ENCODE measurements at places on chromosomes 6 and 20.

- no peak for DNase-seq
These were observed 32.8 kb downstream of the PRDM1 start for GRCh38 chr6:106118835-106119431.

DNA sequence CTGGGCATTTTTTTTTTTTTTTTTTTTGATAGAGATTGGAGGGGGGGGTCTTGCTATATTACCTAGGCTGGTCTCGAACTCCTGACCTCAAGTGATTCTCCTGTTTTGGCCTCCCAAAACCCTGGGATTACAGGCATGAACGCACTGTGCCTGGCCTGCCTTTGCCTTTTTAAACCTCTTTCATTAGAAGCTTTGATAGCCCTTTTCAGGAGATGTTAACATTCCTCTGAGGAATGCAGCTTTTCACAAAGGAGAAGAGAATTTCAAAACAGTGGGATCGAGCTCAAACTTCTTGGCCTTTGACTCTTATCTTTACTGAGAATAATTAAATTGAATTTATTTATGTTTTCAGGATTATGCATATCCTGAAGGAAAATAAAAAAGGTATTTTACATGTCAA, 31.3 kb downstream of the SLC26A8 start:
- DNase-seq = no peak

DNA sequence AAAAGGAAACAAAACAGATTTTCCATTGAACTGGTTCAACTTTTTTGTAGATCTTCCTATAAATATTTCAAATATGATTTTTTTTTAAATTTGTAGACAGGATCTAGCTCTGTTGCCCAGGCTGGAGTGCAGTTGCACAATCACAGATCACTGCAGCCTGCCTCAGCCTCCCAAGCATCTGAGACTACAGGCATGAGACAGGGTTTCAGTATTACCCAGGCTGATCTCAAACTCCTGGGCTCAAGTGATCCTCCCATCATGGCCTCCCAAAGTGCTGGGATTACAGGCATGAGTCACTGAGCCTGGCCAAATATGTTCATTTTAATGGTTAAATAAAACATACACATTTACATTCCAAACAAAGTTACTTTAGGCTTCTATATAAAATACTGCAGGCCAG, 33.6 kb downstream of the SAMHD1 start:
- DNase-seq = no peak

- DNase-seq = no peak
These were observed 8.4 kb downstream of the CST7 start for GRCh38 chr20:24957326-24958016.

DNA sequence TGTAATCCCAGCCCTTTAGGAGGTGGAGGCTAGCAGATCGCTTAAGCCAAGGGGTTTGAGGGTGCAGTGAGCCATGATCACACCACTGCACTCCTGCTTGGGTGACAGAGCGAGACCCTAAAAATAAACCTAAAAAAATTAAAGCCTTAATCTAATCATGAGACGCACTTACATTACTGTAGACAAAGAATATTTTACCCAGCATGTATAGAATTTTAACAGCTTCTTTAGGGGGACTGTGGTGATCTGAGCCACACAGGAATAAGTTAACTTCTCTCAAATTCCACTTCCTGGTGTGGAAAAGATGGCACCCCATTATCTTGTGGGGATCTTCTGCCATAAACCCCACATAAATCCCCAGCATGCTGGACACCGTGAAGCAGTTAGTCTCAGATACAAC, 2.3 kb upstream of the OOEP start:
- no peak for DNase-seq

DNA sequence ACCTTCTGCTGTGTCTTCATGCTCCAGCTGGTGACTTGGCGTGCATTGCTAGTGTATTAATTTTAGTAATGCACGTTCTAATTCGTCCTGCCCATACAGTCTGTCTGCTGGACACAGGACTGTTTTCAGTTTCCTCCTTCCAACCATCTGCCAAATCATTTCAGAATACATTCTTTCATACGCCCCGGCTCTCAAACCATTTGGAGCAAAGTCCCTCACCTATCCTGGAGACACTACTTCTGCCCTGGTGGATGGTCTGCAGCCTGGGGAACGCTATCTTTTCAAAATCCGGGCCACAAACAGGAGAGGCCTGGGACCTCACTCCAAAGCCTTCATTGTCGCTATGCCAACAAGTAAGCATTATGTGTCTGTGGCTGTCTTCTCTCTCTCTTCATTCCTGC, 60.5 kb downstream of the FNDC1 start:
- no peak for DNase-seq

DNA sequence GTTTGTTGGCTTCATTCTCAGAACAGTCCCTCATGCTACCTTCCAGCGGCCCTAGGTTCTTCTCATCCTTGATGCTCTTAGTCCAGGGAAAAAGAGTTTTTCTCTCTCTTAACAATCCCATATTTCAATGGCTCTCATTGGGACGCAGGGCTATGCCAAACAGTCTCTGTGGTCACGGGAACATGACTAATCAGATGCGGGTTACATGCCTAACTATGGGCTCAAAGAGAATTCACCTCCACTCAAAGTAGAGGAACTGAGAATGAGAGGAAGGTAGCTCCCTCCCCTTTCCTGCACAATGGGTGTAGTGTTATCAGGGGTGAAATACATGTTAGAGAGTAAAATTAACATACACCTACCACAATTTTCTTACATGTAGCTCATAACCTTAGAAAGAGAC, 18.1 kb upstream of the ATRN start:
- no peak for DNase-seq

DNA sequence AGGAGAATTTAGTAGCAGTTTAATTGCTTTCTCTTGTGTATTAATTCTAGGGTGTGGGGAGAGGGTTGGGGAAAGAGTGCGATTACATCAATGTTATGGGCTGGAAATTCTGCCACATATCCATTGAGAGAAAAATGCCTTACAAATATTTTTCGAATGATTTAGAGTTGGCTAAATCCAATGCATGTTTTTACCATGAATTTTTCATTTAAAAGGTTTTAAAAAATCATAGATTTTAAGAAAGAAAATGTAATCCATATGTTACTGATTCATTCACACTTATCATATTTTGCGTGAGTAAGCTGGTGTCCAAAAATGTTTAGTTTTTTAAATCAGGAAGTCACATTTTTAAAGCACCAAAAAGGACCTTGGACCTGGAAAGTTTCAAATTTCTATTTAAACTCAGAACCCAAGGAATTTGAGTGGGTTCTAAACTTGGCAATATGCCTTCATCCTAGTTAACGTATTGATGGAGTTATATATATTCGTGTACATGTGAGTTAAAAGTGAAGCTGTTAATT, 627.4 kb upstream of the CITED2 start:
- DNase-seq = no peak

DNA sequence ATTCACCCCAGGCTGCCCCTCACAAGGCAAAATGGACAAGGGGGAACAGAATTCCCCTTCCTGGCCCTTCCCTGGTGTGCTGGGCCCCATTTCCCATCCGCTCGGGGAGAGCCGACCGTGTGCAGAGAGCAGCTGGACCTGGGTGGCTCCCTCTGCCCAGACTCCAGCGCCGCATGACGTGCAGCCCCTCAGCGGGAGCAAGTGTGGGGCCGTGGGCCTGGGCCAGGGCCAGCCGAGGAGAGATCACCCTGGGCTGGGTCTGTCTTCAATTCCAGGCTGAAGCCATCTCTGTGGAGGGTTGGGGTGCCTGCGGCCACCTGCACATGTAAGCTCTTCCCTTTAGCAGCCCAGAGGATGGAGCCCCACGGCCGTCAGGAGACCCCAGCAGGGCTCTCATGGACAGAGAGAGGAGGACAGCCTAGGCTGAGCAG, 241.8 kb downstream of the TTLL2 start:
- no peak for DNase-seq

DNA sequence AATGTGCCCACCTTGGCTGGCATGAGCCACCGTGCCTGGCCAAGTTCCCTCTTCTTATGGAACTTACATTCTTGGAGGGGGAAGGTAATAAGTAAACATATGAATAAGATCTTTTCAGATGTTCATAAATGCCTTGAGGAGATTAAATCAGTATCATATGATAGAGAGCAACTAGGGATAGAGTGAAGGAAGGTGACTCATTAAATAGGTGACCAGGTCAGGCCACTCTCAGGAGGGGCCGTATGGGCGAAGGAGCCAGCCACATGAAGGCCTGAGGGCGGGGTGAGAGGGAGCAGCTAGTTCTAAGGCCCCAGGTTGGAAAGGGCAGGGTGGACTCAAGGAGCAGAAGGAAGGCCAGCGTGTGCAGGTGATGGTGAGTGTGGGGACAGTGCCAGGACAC, 91.1 kb downstream of the UST start:
- DNase-seq = no peak

DNA sequence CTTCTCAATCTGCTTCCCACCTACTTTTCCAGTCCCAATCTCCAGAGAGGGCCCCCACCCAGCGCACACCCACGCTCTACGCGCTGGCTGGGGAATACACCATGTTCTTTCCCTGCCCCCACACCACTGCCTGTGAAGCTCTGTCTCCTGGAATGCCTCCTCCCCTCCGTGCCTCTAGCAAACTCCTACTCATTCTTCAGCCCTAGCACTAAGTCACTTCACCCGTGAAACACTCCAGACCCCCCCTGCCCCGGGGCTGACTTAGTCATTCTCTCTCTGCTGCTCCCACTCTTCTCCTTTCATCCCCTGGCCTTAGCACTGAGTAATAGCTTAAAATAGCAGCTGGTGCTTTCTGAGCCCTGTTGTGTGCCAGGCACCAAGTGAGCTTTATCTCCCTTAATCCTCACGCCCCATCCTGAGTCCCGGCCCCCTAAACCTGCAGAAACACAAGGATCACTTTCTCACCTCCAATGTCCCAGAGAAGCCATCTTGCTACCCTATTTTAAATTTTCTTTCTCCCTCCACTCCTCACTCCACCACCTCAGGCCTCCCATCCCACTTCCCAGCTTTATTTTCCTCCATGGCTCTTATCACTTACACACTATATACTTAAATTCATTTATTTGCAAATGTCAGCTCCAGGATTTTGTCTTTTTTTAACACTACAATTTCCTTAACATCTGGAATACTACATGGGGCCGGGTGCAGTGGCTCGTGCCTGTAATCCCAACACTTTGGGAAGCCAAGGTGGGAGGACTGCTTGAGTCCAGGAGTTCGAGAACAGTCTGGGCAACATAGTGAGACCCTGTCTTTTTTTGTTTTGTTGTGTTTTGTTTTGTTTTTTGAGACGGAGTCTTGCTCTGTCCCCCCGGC, 6.3 kb upstream of the PARD6B start:
- no peak for DNase-seq

- no peak for DNase-seq
These were observed 5.0 kb downstream of the TCP11 start for GRCh38 chr6:35136185-35136584.

DNA sequence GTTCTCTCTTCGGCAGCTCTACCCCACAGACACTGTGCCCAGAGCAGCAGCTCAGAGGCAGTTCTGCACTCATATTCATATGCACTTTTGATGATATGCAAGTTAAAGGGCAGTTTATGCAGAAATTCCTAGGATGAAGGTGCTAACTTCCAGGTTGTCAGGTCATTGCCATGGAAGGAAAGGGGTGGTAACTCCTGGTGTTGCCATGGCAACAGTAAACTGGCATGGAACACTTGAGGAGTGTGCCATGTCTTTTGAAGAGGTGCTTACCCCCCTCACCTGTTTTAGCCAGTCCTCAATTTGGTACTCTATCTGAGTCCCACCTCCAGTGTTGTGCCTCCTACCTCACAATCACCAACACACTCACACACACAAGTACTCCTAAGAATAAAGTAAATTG, 539.4 kb upstream of the BTBD3 start:
- no peak for DNase-seq

DNA sequence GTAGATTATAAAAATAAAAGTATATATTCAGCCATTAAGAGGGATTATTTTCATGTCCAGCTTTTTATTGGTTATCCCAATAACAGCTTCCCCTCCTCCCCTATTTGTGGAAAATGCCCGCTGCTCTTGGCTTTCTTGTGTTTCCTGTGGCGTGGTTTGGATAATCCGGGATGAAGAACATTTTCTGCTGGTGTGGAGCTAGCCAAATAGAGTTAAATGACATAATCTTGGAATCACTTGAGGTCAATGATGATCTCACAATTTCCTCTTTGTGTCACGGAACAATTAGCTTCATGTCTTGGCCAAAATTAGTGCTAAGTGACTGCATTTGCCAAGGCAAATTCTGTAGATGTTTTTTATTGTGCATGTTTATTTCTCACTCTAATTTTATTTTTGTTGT, 394.0 kb downstream of the LAMA2 start:
- DNase-seq = no peak

DNA sequence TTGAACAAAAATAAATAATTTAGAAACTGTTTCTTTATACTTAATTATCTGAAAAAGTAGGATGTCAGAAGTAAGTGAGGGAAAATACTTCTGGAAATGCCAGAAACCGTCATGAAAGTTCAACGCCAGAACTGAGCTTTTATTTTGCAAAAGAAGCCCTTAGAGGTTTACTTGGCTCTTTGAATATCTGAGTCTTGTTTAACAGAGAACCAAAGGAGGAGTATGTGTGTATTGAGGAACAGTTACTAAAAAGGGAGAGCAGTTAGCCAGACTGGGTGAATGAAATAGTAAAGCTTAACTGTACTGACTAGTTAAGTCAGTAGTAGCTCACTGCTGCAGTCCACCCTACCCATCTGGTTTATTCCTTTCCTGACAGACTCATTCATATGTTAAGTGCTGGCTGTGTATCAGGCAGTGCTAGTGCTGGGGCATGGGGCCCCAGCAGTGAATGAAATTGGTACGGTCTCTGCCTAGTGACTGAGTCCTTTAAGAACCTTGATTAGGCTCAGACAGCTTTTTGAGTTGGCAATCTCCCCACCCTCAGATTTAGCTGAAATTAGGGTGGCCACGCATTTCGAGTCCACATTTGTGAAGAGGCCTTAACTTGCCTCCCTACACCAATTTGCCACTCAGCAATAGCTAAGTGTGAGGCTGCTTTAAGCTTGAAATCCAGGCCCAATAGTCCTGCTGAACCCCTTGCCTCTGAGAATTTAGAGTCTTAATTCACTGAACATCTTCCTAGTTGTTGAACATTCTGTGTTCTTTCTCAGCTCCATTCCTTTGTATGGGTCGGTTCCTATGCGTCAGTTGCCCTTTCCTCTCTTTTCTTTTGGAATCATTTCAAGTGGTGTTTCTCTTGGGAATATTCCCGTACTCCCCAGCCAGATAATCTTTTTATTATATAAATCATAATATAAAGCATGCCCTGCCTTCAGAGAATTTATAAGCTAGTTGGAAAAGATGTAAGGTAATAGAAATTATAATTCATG, 20.2 kb downstream of the MAP3K4 start:
- DNase-seq = no peak

GRCh38 chr6:169530752-169531123, 171.1 kb downstream of the WDR27 start:
- DNase-seq = no peak

DNA sequence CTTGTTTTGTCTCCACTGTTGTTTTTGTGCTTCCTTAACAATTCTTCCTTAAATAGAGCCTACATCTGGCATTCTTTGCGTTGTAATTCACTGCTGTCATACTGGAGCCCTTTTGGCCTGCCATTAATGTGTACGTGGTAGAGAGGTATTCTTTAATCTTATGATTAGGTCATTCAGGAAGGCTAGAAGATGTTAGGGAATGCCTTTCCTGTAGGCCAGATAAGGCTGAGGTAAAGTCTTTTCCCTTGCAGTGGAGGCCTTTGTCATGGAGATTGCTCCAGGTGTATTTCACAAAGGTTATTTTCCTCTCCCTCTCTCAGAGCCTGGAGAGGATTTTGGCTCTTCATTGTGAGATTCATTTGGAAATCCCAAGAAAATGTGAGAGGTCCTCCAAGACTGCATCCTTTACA, 146.9 kb downstream of the FUT9 start:
- no peak for DNase-seq
